ENCODE measurements at places on chromosomes 12 and 14. TPM values are rescaled to one million over a fixed set of nuclear protein-coding genes. Genes with fewer than 3 reads are reported as not detected.

Gene CLEC1B
- not detected for total RNA-seq

Gene CAPS2
- total RNA-seq: 7.9 TPM

Gene TROAP
- 0.49 TPM for total RNA-seq

Gene DTX3
- 47.7 TPM for total RNA-seq

Gene FOXN4
- 0.25 TPM for total RNA-seq

Gene ACSM4
- total RNA-seq: not detected

Gene JAG2
- 27.8 TPM for total RNA-seq

Gene CIROP
- total RNA-seq: not detected

Gene TAS2R19
- 11.3 TPM for total RNA-seq

Gene RNASE1
- total RNA-seq: 8.9 TPM

Gene SLC5A8
- 2.2 TPM for total RNA-seq

Measured in temporal lobe (tissue), 4 donors.